ENCODE measurements at places on chromosomes 1 and 21.

DNA sequence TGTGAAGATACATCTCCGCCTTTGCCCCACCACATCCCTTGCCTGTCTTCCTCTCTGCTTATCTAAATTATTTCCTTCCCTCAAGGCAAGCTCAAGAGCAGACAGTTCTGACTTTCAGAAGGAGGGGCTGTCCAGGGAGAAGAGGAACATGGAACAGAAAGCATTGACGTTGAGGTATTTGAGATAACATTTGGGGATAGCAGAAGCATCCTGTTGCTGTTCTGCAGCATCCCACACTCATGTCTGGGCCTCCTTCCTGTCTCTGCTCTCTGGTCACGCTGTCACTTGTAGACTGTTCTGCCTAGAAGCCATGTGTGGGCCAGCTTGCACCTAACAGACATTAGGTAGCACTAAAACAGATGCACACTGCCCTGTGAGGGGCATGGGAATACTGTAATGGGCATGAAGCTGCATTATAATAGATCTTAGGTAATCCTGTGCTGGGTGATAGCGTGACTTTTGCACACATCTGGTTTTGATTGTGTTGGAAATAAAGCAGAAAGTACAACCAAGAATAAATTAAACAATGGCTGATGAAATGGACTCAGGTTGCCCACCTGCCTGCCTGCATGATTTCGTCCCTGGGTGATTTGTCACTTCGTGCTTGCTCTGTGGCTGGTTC, 660 bp upstream of the RD3 start:
- DNase-seq = no peak

- no peak for DNase-seq
Measured at GRCh38 chr21:38472412-38473108, 25.7 kb downstream of the ERG start.

DNA sequence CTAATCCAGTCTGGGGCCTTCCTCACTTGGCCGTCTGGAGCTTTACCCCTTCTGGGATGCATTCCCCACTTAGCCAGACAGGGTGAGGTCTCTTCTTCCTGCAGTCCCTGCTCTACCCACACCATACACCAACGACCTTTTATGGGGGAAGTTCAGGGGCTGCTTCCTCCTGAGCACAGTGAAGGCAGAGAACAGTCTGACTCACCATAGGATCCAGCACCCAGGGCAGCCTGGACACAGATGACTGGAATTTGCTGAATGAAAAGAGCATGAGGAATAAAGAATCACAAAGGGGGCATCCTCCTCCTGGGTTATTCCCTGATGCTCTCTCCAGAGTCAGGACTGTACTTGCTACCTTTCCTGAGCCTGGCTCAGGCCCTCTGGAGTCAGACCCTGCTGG, 4.6 kb upstream of the FOXE3 start:
- DNase-seq = no peak

GRCh38 chr1:246165826-246166709, 341.0 kb downstream of the SMYD3 start:
- no peak for DNase-seq

DNA sequence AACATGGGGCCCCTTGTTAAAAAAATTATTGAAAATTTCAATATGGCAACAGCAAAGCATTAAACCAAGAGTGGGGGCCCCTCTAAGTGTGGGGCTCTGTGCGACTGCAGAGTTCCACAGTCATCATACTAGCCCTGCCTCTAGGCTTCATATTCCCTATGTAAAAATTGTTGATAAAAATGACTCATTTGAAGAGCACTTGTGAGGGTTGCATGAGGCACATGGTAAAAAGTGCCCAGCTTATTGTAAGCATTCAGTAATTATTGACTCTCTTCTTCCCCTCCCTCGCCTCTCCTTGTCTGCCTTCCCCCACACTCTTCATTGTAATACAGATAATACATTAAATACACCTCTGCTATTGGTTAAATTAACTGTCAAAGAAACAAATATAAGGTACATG, 86.7 kb upstream of the PTBP2 start:
- no peak for DNase-seq

DNA sequence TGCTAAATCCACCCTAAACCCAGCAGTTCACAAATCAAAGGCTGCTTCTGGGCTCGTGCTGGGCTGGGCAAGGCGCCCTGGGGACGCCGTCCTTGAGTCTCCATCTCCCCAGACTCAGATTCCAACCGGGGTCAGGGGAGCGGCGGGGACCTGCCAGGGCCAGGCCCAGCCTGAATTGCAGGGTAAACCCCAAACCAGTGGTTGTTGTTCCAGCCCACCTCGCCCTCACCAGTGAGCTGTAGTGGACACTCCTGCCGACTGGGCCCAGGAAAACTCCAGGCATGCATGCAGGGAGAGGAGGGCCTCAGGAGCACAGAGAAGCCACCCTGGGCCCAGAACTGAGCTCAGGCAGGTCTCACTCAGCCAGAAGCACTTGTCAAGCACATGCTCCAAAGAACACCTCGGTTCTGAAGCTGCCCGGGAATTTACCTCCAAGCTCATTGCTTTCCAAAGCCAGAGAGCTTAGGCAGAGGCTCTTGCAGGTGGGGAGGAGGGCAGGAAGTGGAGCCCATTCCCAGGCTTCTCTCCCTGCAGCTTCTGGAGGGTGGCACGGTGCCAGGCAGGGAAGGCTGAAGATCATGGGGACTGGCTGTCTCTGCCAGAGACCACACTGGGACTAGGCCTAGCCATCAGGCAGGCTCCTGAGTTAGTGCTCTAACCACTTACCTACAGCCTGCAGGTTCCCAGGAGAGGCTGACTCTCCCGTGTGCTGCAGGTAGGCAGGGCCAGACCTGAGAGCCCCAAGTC, 437.0 kb downstream of the MATN1 start:
- no peak for DNase-seq

DNA sequence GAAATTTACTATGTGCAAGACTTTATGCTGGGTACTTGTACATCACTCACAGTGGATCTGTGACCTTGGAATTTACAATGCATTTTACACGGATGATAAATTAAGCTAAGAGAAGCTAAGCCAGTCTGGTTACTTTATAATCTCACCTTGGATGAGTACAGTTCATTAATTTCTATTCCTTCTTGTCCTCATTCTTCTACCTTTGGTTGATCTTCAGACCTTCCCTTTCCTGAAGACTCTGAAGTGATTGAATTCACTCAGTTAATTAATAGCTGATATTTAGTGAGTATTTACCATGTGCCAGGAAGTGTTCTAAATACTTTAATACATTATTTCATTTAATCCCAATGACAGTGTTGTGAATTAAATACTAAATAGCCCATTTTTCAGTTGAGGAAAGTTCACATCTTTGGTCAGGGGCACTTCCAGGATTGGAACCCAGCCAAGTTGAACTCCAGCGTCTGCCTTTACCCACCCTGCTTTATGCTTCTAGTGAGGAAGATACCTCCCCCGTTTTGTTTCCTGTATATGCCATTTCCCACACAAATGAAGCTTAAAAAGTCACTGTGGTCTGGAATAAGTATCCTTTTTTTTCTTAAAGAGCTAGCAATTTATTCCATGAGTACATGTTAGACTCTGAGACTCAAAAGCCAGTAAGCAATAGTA, 146.6 kb downstream of the TLR5 start:
- peak; percentile 7 for DNase-seq

DNA sequence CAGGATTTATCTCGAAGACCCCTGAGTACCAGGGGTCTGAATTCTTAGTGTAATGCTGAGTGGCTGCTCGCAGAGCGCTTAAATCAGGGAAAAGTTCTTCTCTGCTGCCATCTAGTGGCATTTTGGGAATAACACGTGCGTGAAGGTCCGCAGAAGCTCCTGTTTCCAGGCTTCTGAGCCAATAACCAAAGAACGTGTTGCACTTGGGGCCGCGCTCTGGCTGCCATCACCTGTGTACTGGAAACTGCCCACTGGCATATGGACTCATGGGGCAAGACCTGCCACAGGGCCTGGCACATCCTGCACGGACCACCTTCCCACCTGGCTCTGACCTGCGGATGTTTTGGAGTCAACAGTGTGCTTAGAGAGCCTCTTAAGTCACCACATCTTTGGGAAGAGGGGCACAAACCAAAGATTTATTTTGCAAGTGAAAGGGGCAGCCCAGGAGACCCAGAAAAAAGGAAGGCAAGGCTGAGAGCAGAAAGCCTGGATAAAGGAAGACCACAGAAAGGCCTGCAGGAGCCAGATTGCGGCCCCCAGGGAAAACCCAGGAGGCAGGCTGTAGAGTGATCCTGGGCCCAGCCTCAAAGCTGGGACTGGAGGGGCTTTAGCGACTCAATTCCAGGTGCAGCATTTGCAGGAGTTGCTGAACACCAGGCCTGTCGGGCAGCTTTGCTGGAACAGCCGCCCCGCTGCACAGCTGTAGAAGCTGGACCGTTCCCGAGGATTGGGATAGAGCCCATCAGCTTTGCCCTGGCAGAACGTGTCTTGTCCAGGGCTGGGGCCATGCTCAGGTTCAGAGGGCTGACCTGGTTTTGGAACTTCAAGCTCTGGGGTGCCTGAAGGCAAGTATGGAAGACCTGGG, 13.0 kb downstream of the CHIT1 start:
- DNase-seq = peak; percentile 23

GRCh38 chr1:35845766-35846165, 37.2 kb upstream of the AGO1 start:
- no peak for DNase-seq

DNA sequence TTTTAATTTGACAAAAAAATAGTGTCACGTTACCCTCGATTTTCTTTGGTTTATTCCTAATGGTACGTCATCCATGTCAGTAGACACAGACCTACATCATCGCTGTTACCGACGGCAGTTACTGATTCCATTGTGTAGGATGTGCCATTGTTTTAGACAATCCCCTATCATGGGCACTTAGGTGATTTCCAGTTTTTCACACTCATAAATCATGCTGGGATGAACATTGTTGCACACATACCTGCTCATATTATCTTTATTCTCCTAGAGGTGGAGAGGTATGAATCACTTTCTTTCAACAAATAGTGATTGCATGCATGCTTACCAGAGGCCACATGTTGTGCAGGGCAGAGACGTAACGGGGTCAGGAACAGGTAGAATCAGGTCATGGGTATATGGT, 79.7 kb upstream of the EFHD2 start:
- DNase-seq = no peak

DNA sequence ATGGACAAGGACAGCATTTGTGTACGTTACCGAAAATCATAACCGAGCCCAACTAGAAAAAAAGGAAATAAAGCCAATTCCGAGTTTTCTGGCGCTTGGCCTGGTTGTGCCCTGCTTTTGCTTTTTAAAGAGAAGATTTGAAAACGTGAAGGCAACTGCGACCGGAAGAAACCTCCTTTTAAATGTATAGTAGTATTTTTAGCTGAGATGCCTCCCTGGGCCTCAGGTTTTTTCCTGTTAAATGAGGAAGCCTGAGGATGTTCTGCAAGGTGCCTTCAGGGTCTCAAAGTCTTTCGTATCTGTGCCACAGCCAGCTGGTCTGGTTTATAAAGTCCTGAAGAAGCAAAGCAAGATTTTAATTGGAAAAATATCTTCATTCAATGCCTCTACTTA, 371 bp upstream of the ODF2L start:
- DNase-seq = no peak

- DNase-seq = no peak
Measured at GRCh38 chr1:212690816-212691403, 8.7 kb downstream of the BATF3 start.

GRCh38 chr21:21929789-21930188, 931.6 kb downstream of the NCAM2 start:
- DNase-seq = no peak

GRCh38 chr21:15616864-15617574, 112.8 kb upstream of the USP25 start:
- no peak for DNase-seq

DNA sequence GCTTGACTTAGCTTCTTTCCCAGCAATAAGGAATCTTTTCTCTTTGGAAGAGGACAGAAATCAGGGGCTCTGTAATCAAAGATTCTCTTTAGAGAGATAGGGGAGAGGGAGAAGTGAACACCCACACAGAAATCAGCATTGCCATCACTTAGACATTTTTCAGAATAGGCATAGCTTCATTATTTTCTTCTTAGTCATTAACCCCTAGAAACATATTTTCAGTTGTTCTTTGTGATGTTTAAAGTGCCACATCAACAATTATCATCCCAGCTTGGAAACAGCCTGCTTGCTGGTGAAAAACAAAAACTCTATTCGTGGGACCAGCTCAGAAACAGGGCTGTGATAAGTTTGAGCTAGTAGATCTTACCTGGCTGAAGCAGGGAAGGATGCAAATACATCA, 88.3 kb upstream of the SLC44A3 start:
- no peak for DNase-seq

- DNase-seq = no peak
Measured at GRCh38 chr21:46185716-46186115, 1.5 kb upstream of the SPATC1L start.

DNA sequence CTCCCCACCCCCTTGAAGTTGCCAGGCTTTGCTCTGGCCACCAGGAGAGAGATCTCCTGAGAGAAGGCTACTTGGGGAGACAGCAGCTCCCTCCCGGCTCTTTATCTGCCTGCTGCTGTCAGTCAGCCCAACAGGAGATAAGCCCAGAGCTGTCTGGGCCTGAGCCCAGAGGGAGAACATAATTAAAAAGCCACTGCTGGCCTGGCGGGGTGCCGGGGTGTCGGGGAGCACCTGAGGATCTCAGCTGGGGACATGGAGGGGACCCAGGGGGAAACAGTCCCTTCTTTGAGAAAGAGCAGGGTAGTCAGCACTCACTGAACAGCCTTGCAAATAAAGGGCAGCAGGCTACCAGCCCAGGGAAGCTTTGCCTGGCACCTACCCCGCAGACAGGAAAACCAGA, 17.9 kb downstream of the VWA5B1 start:
- DNase-seq = no peak

DNA sequence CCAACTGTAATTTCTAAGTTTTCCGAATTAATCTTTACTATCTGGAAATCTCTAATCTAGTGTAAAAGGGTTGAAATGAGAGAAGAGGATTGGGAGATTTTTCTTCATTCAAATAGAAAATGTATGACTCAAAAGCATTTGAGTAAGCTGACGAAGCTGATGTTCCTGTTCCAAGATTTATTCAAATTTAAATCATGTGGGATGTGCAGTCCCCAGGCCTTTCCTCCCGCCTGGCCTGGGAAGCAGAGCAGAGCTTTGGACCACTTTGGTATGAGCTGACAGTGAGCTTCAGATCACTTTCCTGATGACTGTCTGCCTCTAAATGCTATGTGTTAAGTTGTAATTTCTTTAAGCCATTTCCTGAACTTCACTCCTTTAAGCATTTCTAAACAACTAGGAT, 192.0 kb downstream of the DHRS3 start:
- no peak for DNase-seq

GRCh38 chr1:235783148-235783776, 83.4 kb downstream of the LYST start:
- DNase-seq = peak; percentile 10

DNA sequence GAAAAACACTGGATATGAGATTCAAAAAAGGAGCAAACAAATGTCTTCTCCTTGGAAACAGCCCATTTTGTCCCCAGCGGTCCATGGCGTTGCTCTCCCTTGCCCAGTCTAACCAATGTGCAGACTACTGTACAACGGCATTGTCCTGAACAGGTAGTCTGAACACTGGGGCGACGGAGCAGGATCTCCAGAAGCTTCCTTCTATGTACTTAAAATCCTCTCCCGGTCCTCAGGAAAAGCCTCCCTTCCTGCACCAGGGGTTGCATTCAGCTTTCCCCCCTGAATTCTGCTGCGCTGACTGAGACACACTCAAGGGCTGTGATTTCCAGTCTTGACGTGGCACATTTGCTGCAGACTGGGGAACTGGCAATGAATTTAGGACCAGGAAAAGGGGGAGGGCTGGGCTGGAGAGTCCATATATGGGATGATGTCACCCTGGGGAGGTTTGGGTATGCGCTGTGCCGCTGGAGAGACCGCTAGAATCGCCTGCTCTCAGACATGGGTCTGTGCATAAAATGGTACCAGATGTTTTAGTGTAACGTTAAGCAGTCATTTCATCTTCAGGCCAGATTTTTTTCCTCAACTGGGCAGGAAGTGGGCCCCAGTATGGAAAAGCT, 275.9 kb upstream of the C1orf105 start:
- DNase-seq = no peak

Data from glomerular endothelial cell (primary cell).